ENCODE measurements at places on chromosomes 11 and 22.

DNA sequence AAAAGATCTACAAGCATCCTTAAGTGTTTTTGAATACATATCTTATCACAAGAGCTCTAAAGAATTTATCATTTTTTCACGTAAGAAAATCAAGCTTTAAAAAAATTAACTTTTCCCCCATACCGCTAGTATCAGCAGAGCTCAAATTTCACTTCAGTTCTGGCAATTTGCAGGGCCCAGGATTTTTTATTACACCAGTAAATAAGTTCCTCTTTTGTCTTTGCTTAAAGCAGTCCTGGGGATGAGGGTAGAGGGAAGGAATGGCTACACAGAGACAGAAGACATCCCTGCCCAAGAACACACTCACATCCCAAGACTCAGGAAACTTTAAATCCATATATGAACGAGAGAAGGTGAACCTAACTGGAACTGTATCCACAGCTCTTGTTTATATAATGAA lies 22.6 kb upstream of the SORL1 start:
- no peak for DNase-seq

DNA sequence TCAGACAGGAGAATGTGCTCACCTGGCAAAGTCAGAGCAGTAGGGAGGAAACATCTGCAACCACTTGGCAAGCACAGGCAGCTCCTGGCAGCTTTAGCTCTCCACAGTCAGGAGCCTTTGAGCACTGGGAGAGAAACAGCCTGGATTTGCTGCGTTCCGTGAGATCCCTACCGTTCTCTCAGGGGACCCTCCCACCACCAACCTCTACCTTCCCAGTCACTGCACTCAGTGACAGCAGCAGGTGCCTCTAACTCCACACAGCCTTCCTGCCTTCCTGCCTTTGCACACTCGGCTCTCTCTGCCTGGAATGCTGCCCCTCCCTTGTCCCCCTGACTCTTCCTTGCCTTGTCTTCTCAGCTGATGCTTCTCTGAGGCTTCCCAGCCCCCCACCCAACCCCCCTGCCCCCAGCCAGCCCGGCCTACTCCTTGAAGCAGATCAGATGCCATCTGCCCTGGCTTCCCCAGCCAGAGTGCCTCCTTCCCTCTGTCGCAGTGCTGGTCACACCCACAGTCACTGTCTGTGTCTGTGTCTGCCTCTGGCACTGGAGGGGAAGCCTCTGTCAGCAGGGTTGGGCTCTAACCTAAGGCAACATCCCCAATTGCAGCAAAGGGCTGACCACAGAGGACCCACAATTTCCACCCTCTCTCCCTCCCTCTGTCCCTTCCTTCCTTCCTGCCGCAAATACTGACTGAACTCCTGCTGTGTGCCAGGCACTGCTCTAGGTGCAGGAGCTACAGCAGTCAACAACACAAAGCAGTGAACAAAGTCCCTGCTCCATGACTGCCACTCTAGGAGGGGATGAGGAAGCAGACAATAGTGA lies 14.9 kb upstream of the TSKU start:
- peak; percentile 84 for DNase-seq

DNA sequence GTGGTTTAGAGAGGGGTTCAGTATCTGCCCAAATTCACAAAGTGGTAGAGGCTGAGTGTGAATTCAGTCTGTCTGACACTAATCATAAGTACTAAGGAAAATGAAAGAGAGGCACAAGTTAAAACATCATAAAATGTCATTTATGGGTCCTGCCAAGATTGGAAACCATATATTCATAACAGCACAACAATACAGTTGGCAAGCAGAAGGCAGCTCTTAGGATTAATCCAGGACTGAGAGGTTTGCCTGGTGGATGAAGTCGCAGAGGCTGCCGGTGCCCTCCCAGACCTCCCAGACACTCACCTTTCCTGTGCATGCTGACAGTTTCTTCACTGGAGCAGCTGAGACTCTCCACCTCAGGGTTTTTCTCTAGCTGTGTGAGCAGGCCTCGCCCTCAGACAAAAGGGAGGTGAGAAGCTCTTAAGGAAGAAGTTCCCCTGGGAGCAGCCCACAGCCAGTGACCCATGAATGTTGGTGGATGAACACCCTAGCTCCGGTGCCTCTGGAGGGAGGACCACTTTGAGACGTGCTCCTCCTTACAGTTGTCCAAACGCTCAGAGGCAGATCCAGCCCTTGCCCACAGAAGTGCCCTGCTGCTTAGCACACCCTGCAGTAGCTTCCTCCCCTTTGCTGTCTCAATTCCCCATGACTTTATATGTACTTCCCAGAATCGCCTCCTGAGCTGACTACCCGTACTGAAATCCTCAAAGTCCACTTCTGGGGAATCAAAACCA lies 43.7 kb downstream of the MAML2 start:
- DNase-seq = no peak

DNA sequence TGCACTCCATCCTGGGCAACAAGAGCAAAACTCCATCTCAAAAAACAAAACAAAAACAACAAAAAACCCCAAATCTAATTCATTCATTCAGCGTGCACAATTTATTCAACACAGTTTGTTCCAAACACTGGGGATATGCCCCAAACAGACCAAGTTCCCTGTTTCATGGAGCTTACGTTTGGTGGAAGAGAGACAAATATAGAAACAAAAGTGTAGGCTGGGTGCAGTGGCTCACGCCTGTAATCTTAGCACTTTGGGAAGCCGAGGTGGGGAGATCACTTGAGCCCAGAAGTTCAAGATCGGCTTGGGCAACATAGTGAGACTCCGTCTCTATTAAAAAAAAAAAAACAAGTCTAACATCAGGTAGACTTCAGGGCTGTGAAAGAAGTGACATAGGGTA lies 52.4 kb downstream of the PTPRJ start:
- DNase-seq = no peak

GRCh38 chr11:18036456-18036855 lies 9.6 kb downstream of the TPH1 start:
- DNase-seq = no peak

DNA sequence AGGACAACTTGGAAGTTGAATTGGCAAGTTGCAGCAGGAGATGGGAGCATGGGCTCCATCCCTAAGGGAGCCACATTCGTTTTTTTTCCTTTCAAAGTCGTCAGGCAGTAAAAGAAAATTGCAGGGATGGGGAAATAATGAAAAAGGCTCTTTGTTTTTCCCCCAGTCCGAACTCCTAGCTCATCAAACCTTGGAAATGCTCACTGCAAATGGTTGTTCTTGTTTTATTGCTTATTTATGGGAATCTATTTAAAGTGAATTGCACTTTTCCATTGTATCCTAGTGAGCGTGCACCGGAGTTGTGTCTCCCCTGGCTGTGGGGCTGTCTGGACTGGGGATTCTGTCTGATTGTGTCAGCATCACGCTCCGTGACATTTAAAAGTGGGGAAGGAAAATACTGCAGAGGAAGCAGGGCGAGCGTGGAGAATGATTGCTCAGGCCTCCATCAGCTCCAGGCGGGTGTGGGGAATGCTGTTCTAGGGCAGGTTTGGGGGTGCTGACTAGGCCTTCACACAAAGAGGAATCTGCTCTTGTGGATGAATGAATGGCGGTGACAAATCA lies 306.4 kb downstream of the KIRREL3 start:
- no peak for DNase-seq

GRCh38 chr11:128670631-128671030 lies 23.2 kb upstream of the FLI1 start:
- no peak for DNase-seq

- no peak for DNase-seq
These were observed 2.1 kb downstream of the ADA2 start for GRCh38 chr22:17217179-17217578.

DNA sequence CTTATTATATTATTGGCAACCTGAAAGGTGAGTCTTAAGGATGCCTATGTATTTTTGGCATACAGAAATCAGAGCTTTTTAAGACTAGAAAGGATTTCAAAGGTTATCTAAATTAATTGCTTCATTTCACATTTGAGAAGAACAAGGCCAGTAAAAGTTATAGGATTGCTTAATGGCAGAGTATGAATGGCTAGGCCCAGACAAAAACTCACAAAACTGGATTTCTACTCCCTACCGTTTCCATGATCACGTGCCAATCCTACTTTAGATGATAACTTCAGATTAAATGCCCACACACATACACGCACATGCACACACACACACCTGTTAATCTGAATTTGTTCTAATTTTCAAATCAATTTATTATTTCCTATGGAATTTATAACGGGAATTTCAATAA lies 1.8 kb upstream of the PDE3B start:
- no peak for DNase-seq

DNA sequence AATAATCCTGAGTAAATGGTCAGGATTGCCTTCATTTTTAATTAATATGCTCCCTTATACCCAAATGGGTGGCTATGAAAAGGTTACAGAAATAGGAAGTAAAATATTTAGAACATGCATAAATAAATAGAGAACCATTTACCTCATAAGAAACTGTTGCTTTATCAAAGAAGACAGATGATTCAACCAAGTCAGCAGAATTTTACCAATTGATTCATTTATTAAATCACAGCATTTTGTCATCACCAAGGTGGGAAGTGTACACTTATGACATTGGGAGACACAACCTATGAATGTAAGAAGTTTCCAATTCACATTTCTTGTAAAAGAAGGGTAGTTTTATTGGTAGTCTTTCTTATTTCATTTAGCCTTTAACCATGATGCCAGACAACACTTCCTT lies 870.3 kb upstream of the CHORDC1 start:
- DNase-seq = no peak

- DNase-seq = no peak
These were observed 8.5 kb downstream of the FHIP1B start for GRCh38 chr11:6225896-6226295.

DNA sequence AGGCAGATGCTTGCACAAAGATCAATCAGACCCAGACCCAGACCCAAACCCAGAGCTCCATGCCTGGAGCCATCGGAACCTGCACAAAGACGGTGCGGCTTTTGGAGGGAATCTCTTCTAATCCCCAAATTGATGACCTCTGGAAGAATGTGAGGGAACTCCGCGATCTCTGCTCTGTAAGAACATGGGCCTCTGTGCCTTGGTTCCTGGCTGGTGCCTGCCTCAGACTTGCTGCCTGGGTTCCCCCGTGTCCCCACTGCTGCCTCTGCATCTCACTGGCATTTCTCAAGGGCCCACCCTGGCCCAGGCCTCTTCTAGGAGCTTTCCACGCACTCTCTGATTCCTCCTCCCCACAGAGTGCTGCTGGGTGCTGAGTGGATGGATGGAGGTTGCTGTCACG lies 1044.4 kb downstream of the TBC1D22A start:
- DNase-seq = no peak

DNA sequence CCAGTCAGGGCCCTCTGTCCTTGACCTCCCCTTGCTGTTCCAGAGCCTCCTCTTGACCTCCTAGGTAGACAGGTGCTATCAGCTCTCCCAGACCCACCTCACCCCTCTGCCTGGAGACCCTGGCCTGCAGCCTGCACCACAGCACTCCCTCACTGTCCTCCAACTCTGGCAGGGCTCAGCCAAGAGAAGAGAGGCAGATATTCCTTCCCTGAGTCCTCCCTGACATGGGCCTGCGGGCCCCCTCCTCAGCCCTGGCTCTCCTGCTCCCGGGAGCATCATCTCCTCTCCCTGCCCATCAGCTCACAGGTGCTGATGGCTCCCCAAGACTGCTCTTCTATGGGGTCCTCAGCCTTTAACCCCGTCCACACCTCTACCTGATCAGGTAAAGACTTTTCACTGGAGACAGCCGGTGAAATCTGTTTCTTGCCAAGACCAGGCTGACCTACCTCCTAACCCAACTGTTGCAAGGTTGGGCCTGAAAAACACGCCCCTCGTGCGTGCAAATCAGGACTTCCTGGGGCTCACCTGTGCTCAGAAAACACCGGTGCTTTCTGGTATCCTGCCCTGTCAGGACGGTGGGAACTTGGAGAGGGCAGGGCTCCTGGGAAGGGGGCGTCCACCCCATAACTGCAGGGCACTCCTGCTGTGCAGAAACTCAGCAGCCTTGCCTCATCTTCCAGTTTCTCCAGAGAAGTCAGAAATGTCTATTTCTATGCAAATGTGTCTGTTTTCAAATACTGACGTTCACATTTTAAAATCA lies 160.7 kb downstream of the SHANK2 start:
- no peak for DNase-seq

DNA sequence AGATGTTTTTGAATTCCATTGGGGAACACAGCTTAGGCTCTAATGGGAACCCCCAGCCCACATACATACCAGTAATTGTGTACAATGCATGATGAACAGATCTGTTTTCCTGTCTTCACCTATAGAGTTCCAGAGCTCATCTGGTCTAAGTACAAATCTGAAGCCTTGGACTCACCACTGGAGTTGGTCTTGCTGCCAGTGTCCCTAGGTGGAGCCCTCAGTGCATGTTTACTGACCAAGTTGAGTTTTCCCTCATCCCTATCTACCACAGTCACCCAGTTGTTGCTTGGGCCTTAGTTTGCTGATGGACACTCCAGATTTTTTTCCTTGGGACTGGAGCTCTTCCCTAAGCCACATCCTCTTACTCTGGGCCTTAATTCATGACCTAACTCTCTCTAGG lies 159.2 kb upstream of the DDI1 start:
- DNase-seq = peak; percentile 55

GRCh38 chr11:85495918-85496317 lies 131.2 kb downstream of the DLG2 start:
- DNase-seq = no peak

GRCh38 chr11:87603887-87604286 lies 566.2 kb downstream of the TMEM135 start:
- DNase-seq = no peak

DNA sequence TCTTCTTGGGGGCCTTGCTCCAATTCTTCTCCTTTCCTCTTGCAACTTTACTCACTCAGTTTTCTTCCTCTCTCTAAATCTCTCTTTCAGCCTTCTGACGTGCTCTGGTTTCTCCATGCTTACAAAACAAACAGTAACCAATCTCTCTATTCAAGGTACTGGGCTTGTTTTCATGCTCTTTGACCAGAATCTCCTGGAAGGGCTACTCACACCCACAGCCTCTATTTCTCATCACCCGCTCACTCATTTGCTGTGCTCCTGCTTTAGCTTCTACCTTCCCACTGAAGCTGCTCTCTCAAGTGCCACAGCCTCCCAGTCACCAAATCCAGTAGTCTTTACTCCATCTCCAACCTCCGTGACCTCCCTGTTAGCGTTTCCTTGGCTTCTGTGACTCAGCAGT lies 60.4 kb downstream of the SERGEF start:
- no peak for DNase-seq

DNA sequence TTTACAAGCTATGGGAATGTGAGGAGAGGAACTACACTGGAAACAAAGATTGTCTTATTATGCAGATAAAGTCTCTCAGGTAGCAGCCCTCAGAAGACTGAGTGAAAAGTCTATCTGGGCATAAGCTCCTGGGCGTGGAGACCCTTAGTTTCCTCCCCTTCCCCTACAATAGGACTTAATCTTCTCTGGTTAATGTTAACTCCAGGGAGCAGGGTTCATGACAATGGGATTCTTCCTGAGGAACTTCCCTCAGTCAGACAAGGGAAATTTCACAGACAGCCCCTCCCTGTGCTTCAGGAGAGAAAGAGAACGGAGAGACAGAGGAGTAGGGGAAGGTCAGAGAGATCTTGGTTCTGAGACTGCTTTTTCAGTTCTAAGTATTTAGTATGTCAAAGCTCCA lies 1428.6 kb downstream of the LRRC4C start:
- DNase-seq = no peak

GRCh38 chr22:32612834-32613233 lies 138.2 kb downstream of the FBXO7 start:
- no peak for DNase-seq

- no peak for DNase-seq
These were observed at the start of gene GAL for GRCh38 chr11:68684385-68685356. GAL (plus strand) TSS chr11:68684544; CDS start chr11:68684924, 380 bp downstream.

GRCh38 chr11:125382314-125382791 lies 113.7 kb downstream of the FEZ1 start:
- no peak for DNase-seq

- no peak for DNase-seq
These were observed 13.9 kb downstream of the HSD17B12 start for GRCh38 chr11:43694477-43694876.

- no peak for DNase-seq
These were observed 6.8 kb downstream of the FUT4 start for GRCh38 chr11:94550513-94550912.

Measured in dermis microvascular lymphatic vessel endothelial cell (primary cell).